ENCODE measurements at places on chromosomes 1 and 21.

DNA sequence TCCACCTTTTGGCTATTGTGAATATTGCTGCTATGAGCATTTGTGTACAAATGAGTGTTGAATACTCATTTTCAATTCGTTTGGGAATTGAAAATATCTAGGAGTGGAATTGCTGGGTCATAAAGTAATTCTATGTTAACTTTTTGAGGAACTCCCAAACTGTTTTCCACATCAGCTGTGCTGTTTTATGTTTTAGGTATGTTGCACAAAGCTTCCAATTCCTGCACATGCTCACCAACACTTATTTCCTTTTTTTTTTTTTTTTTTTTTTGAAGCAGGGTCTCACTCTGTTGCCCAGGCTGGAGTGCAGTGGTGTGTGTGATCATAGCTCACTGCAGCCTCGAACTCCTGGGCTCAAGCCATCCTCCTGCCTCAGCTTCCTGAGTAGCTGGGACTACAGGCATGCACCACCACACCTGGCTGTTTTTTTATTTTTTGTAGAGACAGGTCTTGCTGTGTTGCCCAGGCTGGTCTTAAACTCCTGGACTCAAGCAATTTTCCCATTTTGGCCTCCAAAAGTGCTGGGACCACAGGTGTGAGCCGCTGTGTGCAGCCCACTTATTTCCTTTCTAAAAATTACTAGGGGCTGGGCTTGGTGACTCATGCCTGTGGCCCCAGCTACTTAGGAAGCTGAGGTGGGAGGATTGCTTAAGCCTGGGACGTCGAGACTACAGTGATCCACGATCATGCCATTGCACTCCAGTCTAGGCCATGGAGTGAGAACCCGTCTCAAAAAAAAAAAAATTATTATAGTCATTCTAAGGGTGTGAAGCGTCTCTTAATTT is 33.4 kb downstream of the TMCC2 start:
- DNase-seq: no peak

DNA sequence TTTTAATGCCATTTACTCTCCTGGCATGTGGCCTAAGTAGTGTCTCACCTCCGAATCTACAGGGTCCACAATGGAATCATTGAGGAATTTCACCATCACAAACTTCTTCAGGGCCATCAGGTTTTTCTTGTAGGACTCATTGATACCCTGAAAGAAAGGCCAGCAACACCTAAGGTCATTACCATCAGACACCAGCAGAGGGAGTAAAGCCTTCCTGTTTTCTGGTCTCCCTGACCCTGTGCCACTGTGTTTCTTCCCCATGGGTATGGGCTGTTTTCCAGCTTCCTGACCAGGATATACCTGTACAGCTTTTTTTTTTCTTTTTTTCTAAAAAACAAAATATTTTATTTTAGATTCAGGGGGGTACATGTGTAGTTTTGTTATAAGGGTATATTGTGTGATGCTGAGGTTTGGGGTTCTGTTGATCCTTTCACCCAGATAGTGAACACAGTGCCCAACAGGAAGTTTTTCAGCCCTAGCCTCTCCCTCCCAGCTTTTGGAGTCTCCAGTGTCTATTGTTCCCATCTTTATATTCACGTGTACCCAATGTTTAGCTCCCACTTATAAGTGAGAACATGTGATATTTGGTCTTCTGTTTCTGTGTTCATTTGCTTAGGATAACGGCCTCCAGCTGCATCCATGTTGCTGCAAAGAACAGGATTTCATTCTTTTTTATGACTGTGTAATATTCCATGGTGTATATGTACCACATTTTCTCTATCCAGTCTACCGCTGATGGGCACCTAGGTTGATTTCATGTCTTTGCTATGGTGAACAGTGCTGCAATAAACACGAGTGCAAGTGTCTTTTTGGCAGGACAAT is 18.3 kb downstream of the PPT1 start:
- DNase-seq: peak; percentile 64

GRCh38 chr1:233487408-233487807 is 126.5 kb upstream of the KCNK1 start:
- DNase-seq: no peak

GRCh38 chr1:55352080-55352810 is 137.1 kb upstream of the USP24 start:
- DNase-seq: no peak

DNA sequence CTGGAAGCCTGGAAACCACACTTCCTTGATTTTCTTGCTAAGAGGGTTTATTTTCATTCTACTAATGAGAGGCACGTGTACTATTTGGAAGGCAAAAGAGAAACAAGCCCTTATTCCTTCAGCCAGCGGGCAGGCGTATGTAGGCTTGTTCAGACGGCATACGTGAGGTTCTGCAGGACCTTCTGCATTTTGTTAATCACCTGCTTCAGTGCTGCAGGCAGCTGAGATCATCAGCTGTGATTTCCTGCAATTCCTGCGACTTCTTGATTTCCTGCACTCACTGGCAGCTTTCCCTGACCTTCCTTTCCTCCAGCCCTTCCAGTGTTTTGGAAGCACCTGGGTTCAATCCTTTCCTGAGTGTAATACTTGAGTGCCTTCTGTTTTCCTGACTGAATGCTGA is 43.4 kb downstream of the TSNAX start:
- no peak for DNase-seq

- DNase-seq: no peak
Measured at GRCh38 chr1:160099716-160100375, 1.4 kb upstream of the IGSF8 start.

GRCh38 chr1:39692152-39693074 is 1.2 kb upstream of the HPCAL4 start:
- DNase-seq: no peak

- DNase-seq: no peak
Measured at GRCh38 chr1:45828841-45829240, 25.4 kb downstream of the MAST2 start.
